Osteocyte (in vitro differentiated cells): ENCODE measurements at places on chromosomes 5 and 9. TPM values are rescaled to one million over a fixed set of nuclear protein-coding genes. Genes with fewer than 3 reads are reported as not detected.

The DDX4 gene
- total RNA-seq: not detected in 2 replicates

The C9orf50 gene
- total RNA-seq: not detected in 2 replicates

The CYSRT1 gene
- 1.5 and 1.7 TPM in 2 replicates for total RNA-seq

The FOXD4L6 gene
- not detected in 2 replicates for total RNA-seq

The ADRB2 gene
- total RNA-seq: 6.6 and 7.1 TPM in 2 replicates

The SARDH gene
- total RNA-seq: 0.21 and 0.56 TPM in 2 replicates

- DNase-seq: no peak
- no peak overlapping the region for H3K4me3 ChIP-seq
- no peaks in the 10 kb centered on the region for H3K27me3 ChIP-seq
- peak overlapping the region; percentile 77 for H3K27ac ChIP-seq
- peaks cover 7% of the 10 kb centered on the region for H3K36me3 ChIP-seq
- peaks cover 55% of the 10 kb centered on the region for H3K4me1 ChIP-seq
Observed at GRCh38 chr9:114163517-114163951, 8.2 kb downstream of the COL27A1 start.

GRCh38 chr9:120734607-120735410 lies 20.5 kb upstream of the MEGF9 start:
- no peak for DNase-seq
- no peak overlapping the region for H3K4me3 ChIP-seq
- no peaks in the 10 kb centered on the region for H3K36me3 ChIP-seq
- H3K4me1 ChIP-seq: peaks cover 23% of the 10 kb centered on the region

DNA sequence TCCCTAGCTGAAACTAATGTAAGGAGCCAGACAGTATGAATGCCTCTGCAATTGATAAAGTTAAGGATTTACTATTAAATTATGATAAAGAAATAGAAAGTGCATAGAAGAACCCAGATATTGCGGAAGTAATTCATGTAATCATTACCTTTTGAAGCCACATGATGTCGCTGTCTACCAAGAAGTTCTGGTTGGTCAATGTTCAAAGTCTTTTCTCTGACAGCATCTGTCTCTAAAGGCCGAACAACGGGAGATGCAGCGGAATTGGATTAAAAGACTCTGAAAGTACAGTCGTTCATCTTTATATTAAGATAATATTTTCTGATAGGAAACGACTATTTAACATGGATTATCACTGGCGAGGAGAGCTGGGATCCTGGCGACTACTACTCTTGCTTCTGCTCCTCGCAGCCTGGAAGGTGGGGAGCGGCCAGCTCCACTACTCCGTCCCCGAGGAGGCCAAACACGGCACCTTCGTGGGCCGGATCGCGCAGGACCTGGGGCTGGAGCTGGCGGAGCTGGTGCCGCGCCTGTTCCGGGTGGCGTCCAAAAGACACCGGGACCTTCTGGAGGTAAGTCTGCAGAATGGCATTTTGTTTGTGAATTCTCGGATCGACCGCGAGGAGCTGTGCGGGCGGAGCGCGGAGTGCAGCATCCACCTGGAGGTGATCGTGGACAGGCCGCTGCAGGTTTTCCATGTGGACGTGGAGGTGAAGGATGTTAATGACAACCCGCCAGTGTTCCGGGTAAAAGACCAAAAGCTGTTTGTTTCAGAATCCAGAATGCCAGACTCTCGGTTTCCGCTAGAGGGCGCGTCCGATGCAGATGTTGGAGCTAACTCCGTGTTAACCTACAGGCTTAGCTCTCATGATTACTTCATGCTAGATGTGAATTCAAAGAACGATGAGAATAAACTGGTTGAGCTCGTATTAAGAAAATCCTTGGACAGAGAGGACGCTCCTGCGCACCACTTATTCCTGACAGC lies at the start of gene PCDHA8:
PCDHA8 (plus strand) TSS at position 210 of the 985 bp plus-strand sequence; CDS start at position 345, 135 bp downstream.
- H3K27me3 ChIP-seq: no peaks in the 10 kb centered on the region
- H3K27ac ChIP-seq: no peak within 1 kb of the TSS
- H3K4me1 ChIP-seq: no peaks in the 10 kb centered on the region
- H3K36me3 ChIP-seq: peaks cover 15% of the 10 kb centered on the region
- DNase-seq: no peak

- no peak overlapping the region for H3K27ac ChIP-seq
- DNase-seq: no peak
- H3K27me3 ChIP-seq: no peaks in the 10 kb centered on the region
- no peaks in the 10 kb centered on the region for H3K36me3 ChIP-seq
- H3K4me3 ChIP-seq: no peak overlapping the region
Observed at GRCh38 chr9:19931098-19931890, 142.5 kb upstream of the SLC24A2 start.

DNA sequence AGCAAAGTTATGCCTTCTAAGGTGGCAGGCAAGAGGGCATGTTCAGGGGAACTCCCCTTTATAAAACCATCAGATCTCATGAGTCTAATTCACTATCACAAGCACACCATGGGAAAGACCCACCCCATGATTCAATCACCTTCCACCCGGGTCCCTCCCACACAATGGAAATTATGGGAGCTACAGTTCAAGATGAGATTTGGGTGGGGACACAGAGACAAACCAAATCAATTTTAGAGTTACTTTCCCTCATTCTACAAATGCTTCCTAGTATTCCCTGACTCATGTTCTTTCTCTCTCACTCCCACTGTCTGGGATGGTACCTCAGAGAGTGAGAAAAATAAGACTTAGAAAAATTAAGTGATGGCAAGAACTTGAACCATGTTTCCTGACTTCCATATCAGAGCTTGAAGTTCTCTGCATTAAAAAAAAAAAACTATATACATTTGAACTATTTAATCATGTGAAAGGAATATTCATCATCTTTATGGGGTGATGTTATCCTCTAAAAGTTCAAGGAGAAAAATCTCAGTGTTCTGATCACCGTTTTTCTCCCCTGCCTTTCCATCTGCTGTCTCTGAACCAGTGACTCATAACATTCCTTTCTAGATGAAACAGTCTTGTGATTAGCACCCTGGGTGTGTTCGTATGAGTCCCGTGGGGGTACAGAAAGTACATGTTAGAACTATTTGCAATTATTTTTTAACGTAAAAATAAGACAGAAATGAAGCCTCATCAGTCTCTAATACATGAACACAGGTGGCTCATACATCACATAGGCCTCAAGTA lies 282.9 kb downstream of the SLF1 start:
- peaks cover 10% of the 10 kb centered on the region for H3K4me1 ChIP-seq
- peak overlapping the region; percentile 15 for H3K27ac ChIP-seq
- DNase-seq: no peak
- H3K4me3 ChIP-seq: no peak overlapping the region

DNA sequence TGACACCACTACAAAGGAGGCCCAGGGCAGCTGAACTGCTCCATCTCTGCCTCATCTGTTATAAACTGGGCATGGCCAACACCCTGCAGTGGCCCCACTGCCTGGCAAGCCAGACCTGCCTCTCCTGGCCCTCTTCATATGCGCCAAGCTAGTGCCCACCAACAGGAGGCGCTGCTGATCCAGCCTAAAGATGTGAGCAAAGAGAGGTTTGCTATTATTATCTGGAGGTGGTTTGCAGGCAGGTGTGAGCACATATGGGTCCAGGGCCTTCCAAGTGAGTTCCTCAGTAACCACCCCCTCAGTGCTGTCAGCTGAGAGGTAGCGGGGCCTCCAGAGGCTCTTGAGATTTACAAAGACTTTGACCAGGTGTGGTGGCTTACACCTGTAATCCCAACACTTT lies 232.2 kb downstream of the SYK start:
- H3K36me3 ChIP-seq: no peaks in the 10 kb centered on the region
- H3K27ac ChIP-seq: no peak overlapping the region
- peak; percentile 80 for DNase-seq
- H3K4me1 ChIP-seq: peaks cover 28% of the 10 kb centered on the region

DNA sequence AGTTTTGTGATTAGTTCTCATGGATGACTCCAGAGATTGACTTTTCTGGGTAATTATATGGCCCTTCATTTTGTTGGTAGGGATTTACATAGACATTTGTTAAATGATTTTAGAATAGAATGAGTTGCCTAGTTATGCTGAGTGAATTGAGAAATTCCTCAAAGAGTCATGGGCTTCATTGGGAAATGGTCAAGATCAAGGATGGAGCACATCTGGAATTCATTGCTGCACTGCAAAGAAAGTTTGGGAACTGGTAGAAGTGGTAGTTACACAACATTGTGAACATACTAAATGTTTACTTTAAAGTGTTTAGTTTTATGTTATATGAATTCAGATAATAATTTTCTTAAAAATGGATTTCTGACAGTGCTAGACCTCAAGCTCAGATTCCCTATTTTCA lies 46.5 kb downstream of the PIP5K1B start:
- peaks cover 9% of the 10 kb centered on the region for H3K27me3 ChIP-seq
- H3K4me1 ChIP-seq: no peaks in the 10 kb centered on the region
- DNase-seq: no peak
- H3K4me3 ChIP-seq: no peak overlapping the region
- no peaks in the 10 kb centered on the region for H3K36me3 ChIP-seq

GRCh38 chr9:78644359-78644758 lies 347.4 kb downstream of the PSAT1 start:
- peaks cover 6% of the 10 kb centered on the region for H3K4me1 ChIP-seq
- no peak overlapping the region for H3K4me3 ChIP-seq
- H3K36me3 ChIP-seq: peaks cover 1% of the 10 kb centered on the region
- no peak overlapping the region for H3K27ac ChIP-seq
- no peak for DNase-seq

DNA sequence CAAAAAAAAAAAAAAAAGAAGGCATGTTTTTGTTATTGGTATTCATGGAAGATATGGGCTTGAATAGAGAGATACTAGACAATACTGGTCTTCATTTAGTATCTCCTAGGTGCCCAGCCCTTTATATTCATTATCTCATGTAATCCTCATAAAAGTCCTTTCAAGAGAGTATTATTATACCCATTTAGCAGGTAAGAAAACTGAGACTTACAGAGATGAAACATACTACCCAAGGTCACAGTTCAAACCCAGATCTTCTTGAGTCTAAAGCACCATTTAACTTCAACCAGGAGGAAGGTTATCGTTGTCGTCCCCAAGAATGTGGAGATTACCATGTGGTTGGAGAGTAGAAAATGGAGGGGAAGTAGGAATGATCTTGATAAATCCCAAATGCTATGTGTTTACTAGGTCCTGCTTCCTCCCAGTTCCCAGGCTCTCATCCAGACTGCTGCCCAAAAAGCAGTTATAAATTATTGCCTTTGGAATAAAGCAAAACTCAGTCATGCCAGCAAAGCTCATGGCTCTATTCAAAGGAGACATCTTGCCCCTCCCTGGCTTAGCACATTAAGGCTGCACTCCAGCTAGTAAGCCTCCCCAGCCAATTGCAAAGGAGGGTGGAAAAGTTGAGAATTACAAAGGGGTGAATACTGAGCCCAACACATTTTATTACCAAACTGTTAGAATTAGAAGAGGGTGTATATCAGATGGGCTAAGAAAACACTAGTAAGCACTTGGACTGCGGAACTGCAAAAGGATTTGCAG lies 163.9 kb downstream of the PIK3R1 start:
- H3K4me3 ChIP-seq: no peak overlapping the region
- no peak for DNase-seq
- H3K27me3 ChIP-seq: peaks cover 8% of the 10 kb centered on the region
- H3K4me1 ChIP-seq: no peaks in the 10 kb centered on the region
- H3K27ac ChIP-seq: no peak overlapping the region

- H3K4me3 ChIP-seq: no peak overlapping the region
- peaks cover 6% of the 10 kb centered on the region for H3K4me1 ChIP-seq
- H3K27ac ChIP-seq: no peak overlapping the region
- H3K27me3 ChIP-seq: peaks cover 75% of the 10 kb centered on the region
- peaks cover 3% of the 10 kb centered on the region for H3K36me3 ChIP-seq
- DNase-seq: no peak
Observed at GRCh38 chr5:135194573-135195269, 160.7 kb upstream of the PITX1 start.

- no peaks in the 10 kb centered on the region for H3K27me3 ChIP-seq
- H3K36me3 ChIP-seq: peaks cover 73% of the 10 kb centered on the region
- no peak overlapping the region for H3K27ac ChIP-seq
- H3K4me1 ChIP-seq: peaks cover 24% of the 10 kb centered on the region
Observed at GRCh38 chr5:148403344-148403743, 19.6 kb downstream of the FBXO38 start.
